Activated CD4-positive, alpha-beta T cell treated with anti-CD3 and anti-CD28 coated beads, Interleukin-2, amount 50 U/mL, for 48 hours (primary cell): ENCODE measurements at places on chromosomes 7 and 10.

GRCh38 chr10:112250555-112250954, 32.6 kb upstream of the TECTB start:
- DNase-seq: no peak

DNA sequence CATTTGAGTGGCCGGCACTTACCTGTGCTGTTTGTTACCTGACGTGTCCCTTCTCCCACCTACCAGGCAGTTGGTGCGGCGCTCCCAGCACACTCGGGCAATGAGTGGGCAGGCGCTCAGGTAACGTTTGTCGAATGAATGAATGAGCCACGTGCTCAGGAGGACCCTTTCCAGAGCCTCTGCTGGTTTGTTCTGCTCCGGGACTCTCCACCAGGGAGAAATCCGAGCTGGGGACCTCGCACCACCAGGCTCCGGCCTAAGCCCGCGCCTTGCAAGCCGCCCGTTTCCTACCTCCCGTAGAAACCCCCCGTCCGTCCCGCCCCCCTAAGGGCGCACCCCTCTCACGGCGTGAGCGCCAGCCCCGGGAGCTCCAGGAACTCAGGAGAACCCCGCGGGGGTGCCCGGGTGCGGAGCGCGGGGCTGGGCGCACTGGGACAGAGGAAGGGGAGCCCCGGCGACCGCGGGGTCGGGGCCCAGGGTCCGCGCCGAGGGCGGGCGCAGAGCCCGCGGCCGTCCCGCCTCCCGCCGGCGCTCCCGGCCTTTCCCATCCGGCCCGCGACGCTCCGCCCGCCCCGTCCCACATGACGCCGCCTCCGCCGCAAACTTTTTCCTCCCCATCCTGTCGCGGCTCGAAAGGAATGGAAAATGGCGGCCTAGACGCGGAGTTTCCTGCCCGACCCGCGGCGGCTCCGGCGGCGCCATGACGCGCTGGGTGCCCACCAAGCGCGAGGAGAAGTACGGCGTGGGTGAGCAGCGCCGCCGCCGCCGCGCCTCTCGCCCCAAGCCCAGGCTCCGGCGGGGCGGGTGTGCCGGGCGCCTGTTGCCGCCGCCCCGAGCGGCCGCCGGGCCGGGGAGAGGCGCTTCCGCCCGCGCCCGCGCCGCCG, at the start of gene DOCK1:
DOCK1 (plus strand) TSS at position 611 of the 884 bp plus-strand sequence; CDS start at position 701, 90 bp downstream.
- peak; percentile 26 for DNase-seq

- no peak for DNase-seq
These were observed 30.8 kb downstream of the SH2B2 start for GRCh38 chr7:102317231-102318059.

GRCh38 chr7:87935384-87935706, 1.3 kb downstream of the ADAM22 start:
- no peak for DNase-seq

- DNase-seq: no peak
These were observed 367.3 kb downstream of the CXCL12 start for GRCh38 chr10:44017483-44018145.

- peak; percentile 51 for DNase-seq
These were observed 24.7 kb downstream of the AOC1 start for GRCh38 chr7:150876817-150877526.

- DNase-seq: no peak
These were observed 130.1 kb downstream of the RGS10 start for GRCh38 chr10:119412244-119413092.

DNA sequence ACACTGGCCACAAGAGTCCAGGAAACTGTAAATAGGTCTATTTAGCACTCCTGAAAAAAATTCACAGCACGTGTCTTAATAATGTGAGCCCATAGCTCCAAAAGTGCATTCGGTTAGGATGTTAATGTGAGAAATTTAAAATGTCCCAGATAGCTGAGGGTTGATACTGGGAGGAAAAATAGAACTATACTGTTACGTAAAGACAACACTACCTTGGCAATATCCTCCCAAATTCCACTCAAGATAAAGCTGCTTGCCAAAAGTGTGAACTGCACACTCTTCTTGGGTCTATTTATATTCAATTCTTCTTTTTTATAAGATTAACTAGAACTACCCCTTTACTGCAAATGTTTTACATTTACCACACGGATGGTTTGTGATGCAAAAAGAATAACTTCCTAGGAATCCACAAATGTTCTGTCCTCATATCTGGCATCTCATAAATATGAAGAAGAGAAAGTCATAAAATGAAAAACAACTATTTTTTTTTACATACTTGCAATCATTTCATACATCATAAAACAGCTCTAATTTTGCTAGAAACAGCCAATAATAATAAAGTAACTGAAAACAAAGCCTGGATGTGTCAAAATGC, 10.4 kb downstream of the RAB11FIP2 start:
- no peak for DNase-seq

DNA sequence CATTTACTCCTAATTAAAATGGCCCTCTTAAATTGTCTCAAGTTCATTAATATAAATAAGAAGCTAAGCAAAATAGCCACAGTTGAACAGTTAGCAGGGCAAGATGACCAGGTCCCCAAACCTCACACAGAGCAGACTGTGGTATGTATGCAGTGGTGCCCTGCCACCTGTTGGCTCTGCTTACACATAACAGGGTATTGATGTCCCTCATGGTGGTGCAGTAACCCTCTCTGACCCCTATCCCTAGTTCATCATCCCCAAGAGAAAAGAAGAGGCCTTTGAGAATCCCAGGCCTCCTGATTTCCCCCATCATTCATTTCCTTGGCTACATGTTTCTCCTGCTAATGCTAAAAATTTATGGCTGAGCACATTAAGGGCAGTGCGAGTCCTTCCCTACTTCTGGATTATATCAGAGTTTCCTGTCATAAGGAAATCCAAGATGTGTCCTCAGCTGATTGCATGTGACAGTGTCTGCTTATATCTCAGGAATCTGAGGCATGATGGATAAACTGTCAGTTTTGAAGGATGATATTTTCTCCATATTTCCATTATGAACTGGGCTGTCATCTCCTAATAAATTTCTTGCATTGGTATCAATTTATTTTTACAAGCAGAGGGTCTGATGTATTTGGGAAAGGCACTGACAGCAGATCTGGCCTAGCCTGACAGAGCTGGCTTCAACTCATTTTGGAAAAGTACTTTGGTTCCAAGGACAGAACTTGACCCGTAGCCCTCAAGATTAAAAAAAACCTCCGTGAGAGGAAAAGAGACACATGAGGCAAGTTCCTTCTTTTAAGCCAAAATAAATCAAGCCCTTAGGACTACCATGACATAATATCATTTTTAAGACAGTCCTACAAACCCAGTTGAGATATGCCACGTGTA, 880.6 kb downstream of the LRMDA start:
- no peak for DNase-seq

- no peak for DNase-seq
These were observed 146.1 kb downstream of the GRK5 start for GRCh38 chr10:119353421-119353820.

DNA sequence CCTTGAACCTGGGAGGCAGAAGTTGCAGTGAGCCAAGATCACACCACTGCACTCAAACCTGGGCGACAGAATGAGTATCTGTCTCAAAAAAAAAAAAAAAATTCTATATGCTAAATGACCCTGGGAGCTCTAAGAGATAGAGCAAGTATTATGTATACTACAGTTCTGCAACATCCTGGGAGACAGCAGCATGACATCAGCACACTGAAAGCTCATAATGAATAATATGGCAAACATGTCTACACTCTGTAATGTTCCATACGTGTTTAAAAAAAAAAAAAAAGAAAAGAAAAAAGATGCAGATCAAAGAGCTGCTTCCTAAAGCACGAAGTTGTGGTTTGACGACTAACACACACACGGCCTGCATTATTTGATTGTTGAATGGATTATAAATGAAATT, 72.5 kb downstream of the CUL2 start:
- no peak for DNase-seq
